ENCODE measurements at places on chromosomes 4 and X.

GRCh38 chr4:25290490-25291067 lies 22.0 kb upstream of the ZCCHC4 start:
- DNase-seq, result no peak

- no peak for DNase-seq
Measured at GRCh38 chr4:39846120-39846519, 131.6 kb downstream of the PDS5A start.

GRCh38 chr4:104941661-104942062 lies 205.0 kb upstream of the TET2 start:
- DNase-seq, result no peak

DNA sequence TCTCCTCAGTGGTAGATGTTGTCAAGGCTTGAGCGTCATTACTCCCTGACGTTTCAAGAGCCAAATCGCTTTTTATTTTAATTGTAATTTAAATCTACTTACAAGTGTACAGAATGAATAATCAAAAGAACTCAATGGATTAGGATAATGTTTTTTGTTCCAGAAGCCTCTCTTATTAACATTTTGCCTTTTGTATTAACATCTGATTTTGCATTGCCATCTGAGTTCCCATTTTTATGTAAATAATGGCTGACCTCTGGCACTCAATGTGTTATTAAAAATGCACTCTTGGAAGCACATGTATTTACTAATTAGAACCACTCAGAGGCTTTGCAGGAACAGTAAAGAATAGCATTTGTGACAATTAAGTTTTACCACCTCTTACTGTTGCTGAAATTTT lies 411.0 kb downstream of the EPHA5 start:
- DNase-seq, result no peak

GRCh38 chr4:71404049-71404448 lies 65.2 kb downstream of the SLC4A4 start:
- no peak for DNase-seq

GRCh38 chr4:141587897-141588296 lies 48.5 kb upstream of the IL15 start:
- no peak for DNase-seq

DNA sequence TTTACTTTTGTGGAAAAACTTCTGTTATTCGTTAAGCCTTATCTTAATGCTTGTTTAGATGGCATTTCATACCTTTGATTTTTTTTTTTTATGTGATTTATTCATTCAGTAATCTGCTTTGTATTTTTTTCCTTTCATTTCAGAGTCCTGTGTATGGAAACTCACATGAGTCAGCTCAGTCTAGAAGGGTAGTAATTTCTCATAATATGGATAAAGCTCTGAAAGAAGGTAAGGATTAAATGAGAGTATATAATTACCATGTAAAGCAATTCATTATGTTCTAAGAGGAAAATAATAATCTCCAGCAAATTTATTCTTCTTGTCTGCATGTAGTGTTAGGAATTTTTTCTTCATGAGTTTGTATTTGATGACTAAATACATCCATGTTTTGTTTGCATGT lies 37.8 kb downstream of the SNX25 start:
- no peak for DNase-seq

- no peak for DNase-seq
Measured at GRCh38 chr4:75679876-75680575, 6.8 kb upstream of the G3BP2 start.

DNA sequence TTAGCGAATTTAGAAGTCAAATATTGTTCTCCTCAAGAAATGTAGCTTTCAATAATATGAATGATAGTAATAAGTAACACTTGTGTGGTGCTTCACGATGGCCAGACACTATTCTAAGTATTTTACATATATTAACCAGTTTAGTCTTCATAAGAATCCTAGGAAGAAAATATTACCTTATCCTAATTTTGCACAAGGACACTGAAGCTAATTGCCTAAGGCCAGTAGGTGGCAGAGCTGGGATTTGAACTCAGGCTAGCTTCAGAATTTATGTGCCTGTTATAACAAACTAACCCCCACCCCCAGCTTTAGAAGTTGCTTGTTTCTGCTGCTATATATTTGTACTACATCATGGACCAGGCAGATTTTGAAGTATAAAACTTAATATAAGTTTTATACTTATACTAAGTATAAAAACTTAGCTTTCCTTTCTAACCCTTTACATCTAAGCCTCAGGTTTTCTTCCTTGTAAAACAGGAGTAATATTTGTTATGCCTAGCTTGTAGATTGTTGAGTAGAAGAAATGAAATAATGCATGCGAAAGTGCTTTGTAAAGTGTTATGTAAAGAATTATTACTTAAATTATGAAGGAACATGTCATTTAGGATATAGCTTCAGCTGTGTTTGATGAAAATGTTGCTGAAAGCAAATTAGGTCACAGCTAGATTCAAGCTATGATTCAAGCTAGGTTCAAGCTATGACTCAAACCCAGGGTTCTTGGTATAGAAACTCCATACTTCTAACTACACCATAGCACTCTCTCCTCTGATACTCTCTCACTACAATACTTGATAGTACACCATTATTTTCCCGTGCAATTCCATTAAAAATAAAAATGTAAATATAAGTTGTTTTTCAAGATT lies 4.2 kb upstream of the CDS1 start:
- DNase-seq, result peak; percentile 53

DNA sequence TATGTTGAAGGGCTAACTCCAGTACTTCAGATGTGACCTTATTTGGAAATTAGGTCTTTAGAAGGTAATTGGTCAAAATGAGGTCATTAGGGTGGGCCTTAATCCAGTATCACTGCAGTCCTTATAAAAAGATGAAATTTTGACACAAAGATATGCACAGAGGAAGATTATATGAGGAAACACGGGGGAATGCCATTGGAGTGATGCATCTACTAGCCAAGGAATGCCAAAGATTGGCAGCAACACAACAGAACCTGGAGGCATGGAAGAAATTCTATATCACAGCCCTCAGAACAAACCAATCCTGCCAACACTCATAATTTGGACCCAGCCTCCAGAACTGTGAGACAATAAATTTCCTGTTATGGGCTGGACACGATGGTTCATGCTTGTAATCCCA lies 17.6 kb downstream of the TRIM61 start:
- no peak for DNase-seq

GRCh38 chr4:83305187-83305586 lies 20.6 kb upstream of the COQ2 start:
- DNase-seq, result no peak

DNA sequence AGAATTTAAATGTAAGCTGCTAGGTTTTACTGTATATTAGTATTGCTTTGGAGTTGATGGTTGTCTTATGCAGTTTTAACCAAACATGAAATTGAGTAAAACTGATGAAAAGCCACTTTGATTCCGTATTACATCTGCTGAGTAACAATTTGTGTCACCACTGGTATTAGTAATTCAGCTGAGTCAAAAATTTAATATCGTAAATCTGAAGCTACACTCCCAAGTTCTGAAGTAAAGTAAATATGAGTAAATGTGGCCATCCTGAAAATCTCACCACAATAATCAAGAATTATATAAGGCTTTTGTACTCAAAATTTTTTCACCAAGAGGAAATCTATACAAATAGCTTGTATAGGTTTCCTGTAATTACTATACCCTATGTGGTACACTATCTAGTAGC lies 142.3 kb downstream of the STPG2 start:
- no peak for DNase-seq

DNA sequence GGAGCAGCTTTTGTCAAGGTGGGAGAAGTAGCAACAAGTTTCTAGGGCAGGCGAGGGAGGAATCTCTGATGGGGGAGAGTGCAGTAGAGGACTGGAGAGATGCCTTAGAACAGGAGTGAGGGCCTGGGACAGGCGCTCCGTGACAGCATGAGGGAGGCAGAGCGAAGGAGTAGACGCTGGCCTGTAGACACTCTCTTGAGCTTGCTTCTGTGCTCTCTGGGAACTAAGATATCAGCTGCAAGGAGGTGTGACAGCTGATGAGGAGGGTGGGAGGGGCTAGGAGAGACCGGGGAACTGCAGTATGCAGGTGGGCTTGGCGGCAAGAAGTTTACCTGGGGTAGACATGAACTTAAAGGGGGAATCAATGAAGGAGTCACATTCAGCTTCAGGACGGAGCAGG lies 35.7 kb downstream of the MECP2 start:
- DNase-seq, result no peak

GRCh38 chr4:41496977-41497376 lies 41.0 kb upstream of the LIMCH1 start:
- no peak for DNase-seq

GRCh38 chr4:92305148-92305877 lies 1.5 kb downstream of the GRID2 start:
- peak; percentile 73 for DNase-seq

DNA sequence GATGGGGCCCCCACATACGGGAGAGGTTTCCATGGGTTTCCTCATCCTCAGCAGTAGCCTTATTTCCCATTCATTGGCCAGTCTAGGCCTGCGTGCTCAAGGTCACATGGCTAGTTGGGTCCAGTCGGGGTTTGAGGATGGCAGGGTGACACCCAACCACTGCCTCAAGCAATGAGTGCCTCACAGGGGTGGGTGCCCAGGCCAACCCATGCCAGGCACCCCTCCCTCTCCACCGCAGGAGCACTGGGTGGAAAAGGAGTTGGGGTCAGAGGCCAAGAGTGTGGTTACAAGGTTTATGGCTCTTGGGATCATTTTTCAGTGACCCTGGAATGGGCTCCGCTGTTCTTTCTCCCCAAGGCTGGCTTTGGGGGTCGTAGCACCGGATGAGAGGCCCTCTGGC lies 3.1 kb downstream of the NSG1 start:
- DNase-seq, result no peak

GRCh38 chr4:101192244-101192643 lies 155.1 kb downstream of the PPP3CA start:
- no peak for DNase-seq

GRCh38 chr4:158540125-158540907 lies 18.6 kb downstream of the RXFP1 start:
- no peak for DNase-seq

DNA sequence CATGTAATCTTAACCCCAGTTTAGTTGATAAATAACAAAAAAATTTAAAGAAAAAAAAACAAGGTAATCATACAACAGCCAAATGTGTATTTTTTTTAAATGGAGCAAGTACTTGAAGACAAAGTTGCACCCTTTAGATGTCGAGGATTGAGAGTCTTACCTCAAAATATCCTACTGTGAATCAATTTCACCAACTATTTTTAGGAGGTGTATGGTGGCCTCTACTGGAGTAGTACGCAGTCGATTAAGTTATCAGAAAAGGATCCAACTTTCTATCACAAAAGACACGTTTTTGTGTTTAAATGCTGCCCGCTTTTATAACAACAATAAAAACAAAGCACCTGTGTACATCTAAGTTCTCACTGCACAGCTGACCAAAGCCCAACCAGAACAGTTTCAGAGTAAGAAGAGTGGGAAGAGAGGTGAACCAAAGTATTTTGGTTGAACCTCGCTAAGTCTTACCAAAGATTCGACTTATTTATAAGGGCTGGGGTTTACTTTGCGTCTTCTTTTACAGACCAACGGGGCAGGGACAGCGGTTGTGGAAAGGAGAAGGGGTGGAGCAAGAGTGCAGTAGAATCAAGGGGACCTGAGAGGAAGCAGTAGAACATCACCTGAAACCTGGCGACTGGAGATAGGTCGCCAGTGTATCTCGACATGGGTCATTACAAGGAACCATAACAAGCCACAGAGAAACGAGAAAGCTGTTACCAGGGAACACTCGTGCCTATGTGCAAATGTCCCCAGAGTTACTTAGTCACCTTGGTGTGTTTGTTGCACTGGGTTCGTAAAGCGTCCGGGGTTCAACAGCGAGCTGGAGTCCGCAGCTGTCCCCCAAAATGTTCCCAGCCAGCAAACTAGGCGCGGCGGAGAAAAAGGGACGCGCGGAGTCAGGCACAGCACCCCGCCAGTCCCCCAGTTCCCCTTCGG lies 1.1 kb downstream of the RPS6KA6 start:
- no peak for DNase-seq

DNA sequence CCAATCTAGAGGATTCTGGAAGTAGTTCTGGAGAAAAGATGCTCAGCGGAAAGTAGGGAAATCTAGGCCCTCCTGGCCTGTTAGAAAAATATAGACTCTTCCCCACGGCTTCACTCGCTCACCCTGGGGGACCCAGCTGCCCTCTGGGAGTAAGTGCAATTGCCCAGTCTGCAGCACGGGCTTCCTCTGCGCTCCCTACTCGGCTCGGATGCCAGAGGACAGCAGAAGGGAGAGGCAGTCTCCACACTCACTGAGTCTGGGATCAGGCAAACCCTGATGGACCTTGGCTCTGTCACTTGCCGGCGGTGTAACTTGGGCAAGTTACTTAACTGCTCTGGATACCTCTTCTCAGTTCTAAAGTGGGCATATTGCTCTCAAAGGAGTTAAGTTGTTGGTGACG lies 2.1 kb downstream of the SHISA3 start:
- no peak for DNase-seq

DNA sequence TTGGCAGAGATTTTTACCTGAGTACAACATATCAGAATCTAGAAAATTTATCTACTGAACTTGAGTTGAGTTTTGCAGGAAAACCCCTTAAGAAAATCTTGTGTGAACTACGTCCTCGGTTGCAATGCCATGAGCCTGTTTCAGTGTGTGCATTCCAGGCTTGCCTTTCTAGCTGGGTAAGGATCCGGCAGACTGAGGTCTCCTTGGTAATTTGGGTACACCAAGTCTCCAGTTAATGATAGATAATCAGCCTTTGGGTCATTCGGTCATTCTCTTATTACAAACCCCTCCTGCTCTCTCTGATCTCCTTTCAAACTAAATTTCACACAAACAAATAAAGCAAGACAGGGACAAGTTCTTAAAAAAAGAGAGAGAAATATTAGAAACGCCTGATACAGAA lies 5.9 kb upstream of the HAND2 start:
- no peak for DNase-seq

- no peak for DNase-seq
Measured at GRCh38 chr4:184399512-184399908, 74.8 kb downstream of the IRF2 start.

DNA sequence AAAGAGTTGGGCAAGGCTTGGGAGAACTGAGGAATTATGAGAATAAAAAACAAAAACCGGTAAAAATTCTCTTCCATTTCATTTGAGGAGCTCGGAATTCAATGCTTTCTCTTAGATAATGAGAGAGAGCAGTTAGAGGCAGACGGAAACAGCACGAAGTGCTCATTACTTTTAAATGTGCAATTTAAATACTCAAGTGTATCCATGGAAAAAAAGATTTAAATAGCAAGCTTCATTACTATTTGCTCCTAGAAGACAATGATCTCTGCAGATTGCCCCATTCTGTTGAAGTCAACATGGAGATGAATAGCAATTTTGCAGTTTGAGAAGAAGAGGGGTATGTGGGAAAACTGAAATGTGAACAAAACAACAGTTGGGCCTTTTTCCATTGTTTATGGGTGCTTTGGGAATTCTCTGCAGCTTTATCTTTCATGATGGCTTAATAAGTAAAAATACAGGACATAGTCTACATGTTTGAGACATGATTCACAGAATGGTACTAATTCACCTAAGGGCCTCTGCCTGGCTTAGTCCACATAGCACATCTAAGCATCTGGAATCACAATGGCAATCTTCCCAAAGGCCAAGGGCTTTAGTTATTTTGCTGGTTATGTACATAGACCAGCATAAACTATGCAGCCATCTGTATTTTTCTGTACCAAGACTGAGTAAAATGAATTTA lies 512.7 kb upstream of the FAT1 start:
- DNase-seq, result no peak

GRCh38 chr4:128565565-128566186 lies 243.8 kb upstream of the JADE1 start:
- DNase-seq, result no peak

Measured in NCI-H1417 (cell line).